Stimulated activated CD4-positive, alpha-beta T cell treated with anti-CD3 and anti-CD28 coated beads, Interleukin-4, amount 100 ng/mL, for 4 hours (primary cell): ENCODE measurements at places on chromosomes 11 and 22.
A peak's percentile ranks its signal among the peaks of the same experiment; 100 is the strongest.

- no peak for DNase-seq
Measured at GRCh38 chr11:68541116-68541515, 80.6 kb downstream of the PPP6R3 start.

- DNase-seq, result no peak
Measured at GRCh38 chr11:58133309-58134076, 8.2 kb upstream of the OR9I1 start.

DNA sequence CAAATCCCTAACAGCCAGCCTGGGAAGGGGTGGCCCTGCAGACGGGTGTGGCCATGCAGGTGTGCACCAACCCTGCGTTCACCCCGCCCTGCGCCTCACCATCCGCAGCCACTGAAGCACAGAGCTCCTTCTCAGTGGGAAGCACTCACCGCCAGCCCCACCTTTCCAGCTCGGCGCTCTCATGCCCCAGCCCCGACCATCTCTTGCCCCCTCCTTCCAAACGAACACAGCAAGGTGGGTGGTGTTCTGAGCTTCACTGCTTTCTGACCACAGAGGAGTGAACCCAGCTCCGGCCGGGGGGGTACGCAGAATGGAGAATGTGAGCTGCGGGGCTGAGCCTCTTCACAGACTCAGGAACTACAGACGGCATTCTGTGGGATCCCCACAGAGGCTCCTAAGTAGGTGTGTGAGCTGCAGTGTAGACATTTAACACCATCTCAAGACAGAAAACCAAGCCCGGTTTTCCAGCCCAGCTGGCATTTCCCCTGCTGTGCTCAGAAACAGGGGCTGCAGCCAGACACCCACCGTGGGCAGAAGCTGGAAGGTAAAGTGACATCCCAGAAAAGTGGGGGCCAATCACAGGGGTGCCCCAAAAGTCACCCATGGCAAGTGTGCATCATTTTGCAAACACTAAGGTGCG, 88.4 kb upstream of the RTL6 start:
- no peak for DNase-seq

DNA sequence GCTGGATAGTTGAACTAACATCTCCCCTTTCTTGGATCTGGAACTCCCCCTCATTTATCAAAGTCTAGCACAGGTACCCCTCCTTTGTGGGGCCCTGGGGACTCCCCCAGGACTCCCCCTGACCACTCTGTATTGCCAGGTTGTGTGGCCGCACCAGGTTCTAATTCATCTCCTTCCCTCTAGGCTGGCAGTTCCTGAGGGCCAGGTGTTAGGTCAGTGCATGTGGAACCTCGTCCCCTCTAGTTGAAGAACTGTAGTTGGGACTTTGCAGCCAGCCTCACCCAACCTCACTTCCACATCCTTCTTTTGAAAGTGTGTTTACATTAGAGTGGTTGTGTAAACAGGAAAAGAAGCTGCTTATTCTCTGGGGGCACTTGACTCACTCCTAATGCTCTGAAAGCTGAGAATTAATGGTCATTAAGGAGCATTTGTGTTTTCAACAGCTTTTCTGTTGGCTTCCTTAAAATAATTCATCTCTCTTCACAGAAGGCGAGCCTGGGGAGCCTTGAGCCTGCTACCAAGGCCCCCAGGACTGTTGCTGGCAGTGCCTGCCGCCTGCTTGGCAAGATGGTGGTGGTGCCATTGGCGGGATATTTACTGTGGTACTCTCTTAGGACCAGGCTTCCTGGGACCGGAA, 11.8 kb downstream of the UPB1 start:
- no peak for DNase-seq

DNA sequence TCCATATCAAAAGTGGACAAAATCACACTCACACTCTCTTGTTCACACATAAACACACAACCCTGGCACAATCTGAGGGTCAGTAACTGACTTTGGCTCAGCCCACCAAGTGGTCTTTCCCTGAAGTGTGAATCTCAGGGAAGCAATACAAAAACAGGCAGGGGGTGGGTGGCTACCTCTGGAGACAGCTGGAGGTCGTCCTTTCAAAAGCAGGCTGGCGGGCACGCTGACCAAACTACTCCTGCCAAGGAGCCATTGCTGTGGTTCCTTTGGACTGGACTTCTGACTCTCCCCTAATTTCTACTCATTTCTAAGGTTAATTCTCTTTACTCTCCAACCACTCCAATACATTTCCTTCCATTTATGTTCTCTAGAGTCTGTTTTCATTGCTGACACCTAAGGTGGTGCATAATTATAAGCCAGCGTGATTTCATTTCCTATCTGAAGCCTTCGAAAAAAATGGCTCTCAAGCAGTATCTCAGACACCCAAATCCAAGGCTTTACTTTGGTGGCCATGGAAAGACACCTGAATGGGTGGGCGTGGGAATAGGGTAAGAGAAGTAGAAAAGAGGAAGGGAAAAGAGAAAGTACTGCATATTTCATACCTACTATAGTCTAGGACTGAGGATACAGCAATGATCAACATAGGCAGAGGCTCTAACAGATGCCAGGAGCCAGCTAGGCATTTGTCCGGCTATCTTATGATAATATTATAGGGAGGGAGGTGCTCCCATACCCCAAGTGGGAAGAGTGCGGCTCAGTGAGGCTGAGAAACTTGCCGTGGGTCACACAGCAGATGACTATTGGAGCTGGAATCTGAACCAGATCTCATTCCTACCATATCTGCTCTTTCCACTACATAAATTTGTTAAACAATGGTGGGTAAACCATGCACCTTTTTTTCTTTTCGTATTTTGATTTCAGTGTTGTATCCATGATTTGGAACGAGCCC, 22.0 kb downstream of the FZD4 start:
- DNase-seq, result no peak

GRCh38 chr11:86124251-86125233, 55.7 kb upstream of the PICALM start:
- DNase-seq, result no peak

GRCh38 chr11:72600557-72600956, 73.7 kb downstream of the PDE2A start:
- DNase-seq, result no peak

GRCh38 chr11:1875093-1875850, 16.4 kb downstream of the PRR33 start:
- DNase-seq, result no peak

GRCh38 chr11:20311444-20311843, 52.1 kb upstream of the HTATIP2 start:
- DNase-seq, result no peak

GRCh38 chr11:91871791-91872190, 352.8 kb upstream of the FAT3 start:
- no peak for DNase-seq

- no peak for DNase-seq
Measured at GRCh38 chr11:101583251-101584128, at the start of gene TRPC6. TRPC6 (minus strand) TSS chr11:101584007; CDS start chr11:101583503, 504 bp downstream.

DNA sequence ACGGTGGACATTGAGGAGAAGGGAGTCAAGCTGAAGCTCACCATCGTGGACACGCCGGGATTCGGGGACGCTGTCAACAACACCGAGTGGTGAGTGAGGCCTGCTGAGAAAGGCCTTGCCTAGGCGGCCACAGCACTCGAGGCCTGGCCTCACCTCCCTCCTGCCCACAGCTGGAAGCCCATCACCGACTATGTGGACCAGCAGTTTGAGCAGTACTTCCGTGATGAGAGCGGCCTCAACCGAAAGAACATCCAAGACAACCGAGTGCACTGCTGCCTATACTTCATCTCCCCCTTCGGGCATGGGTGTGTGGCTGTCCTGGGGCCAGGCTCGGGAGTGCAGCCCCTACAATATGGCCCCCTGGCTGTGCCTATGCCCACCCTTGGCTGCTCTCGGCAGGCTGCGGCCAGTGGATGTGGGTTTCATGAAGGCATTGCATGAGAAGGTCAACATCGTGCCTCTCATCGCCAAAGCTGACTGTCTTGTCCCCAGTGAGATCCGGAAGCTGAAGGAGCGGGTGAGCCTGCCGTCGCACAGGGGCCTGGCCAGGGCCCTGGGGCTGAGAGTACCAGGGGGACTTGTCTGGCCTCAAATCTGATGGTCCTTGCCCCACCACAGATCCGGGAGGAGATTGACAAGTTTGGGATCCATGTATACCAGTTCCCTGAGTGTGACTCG, 3.0 kb upstream of the GP1BB start:
- DNase-seq, result no peak

- peak; percentile 27 for DNase-seq
Measured at GRCh38 chr11:125062931-125063428, at the start of gene SLC37A2. SLC37A2 (plus strand) TSS chr11:125063305; CDS start chr11:125063368, 63 bp downstream.

DNA sequence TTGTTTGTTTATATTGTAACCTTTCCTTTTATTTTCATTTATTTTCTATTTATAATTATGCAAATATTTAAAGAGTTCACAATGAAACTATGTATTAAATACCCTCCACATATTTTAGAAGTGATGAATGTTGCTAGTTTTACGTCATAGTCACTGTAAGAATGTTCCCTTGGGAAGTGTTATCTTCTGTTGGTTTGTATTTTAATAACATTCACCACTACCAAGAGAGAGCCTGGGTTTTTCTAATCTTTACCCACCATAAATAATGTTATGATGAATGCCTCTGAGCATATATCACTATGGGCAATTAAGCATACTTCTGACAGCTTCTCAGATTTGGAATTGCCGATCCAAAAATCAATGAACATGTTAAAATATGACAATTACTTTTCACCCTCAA, 80.7 kb downstream of the GGT1 start:
- no peak for DNase-seq

GRCh38 chr22:37018815-37019308, 385 bp downstream of the TST start:
- no peak for DNase-seq

- no peak for DNase-seq
Measured at GRCh38 chr11:10561947-10562346, 6.5 kb downstream of the LYVE1 start.

DNA sequence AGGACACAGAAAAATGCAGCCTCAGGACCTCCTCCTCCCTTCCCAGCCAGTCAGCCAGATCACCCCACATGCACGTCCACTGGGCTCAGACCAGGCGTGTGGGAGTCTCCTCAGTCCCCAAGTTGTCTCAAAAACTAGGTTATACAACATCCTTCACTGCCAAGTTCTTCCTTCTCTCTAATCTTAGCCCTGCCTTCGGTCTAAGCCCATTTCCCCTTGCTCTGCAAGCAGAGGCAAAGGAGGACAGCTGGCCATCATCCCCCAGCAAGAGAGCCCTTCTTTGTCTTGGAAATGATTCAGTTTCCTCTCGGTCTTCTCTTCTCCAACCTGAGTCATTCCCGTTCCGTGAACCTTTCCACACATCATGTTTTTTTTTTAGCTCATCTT, 14.0 kb upstream of the NRGN start:
- no peak for DNase-seq

DNA sequence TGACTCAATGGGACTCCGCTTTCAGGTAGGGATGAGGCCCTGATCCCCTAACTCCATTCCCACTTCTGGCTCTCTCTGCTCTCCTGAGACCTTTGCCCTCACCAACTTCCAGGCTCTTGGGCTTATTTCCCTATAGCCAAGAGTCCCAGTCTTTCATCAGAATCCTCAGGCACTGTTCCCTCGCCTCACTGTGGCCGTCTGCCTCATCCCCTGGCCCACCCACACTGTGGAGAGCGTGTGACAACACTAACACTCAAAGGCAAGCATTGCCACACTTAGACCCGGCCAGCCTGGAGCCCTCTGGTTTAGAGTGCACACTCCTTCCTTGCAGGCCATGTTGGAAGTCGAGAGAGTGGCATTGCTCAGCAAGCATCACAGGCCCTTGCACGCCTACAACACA, 27.0 kb downstream of the SERPINH1 start:
- no peak for DNase-seq

GRCh38 chr22:26513838-26514237, 1.6 kb upstream of the TFIP11 start:
- no peak for DNase-seq

- DNase-seq, result no peak
Measured at GRCh38 chr11:12386309-12386708, 8.9 kb downstream of the PARVA start.

DNA sequence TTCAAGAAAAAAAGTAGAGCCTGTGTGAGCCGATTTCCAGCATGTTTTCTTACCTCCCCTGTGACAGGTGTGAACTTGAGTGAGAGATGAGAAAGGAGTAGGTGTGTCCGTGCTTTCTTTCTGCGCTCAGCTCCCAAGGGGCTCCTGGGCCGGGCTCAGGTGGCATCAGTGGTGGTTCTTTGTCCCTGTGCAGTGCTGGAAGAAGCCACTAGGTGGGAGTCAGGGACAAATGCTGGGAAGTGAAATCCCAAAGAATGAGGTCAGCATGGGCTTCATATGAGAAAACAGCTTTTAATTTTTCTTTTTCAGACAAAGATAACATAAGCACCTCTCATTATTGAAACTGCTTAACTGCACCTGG, 57.8 kb downstream of the PPFIBP2 start:
- no peak for DNase-seq

GRCh38 chr11:22602504-22602903, 23.1 kb downstream of the FANCF start:
- no peak for DNase-seq

DNA sequence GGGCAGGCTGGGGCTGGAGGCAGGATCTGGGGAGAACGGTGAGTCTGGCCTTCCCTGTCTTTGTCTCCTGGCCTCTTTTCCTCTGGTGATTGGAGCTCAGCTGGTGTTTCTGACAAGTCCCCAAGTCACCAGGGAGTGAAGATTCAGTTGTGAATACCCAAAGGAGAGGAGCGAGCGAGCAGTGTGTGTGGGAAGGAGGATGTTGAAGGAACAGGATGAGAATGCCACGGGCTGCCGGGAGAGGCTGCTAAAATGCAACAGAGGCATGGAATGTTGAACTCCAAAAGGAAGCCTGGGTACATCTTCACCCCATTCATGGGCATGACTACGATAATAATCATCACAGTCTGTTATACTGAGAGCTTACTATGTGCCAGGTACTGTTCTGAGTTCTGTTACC, 163.3 kb downstream of the CEP164 start:
- DNase-seq, result no peak

DNA sequence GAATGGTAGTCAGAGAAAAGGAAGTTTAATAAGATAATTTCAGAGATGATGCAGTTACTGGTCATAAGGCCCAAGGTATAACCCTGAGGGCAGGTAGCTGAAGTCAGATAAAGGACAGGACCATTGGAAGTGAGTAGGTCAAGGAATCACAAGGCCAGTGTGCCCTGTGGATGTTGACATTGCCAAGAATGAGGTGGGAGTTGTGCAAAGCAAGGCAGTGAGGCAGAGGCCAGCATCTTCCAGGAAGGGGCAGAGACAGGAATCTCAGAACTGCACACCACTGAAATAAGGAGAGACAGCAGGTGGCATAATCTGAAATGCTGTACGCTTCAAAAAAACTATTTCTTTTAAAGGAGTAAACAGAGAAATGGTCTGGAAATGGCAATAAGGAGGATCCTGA, 61.4 kb downstream of the ABTB2 start:
- DNase-seq, result no peak

DNA sequence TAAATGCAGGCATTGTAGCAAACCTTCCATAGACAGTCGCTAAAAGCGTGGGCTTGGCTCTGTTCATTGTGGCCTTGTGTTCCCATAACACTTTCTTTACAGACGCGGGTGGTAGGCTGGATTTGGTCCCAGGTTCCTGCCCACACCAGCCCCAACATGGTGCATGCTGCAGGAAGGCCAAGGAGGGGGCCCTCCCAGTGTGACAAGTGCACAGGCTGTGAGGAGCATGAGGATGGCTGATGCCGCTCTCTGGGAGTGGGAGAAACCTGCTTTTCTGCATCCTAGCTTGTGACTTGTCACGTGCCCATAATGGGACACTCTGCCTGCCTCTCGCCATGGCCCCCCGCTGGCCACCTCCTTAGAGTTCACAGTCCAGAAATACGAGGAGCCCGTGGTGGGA, 161.8 kb upstream of the B3GAT1 start:
- no peak for DNase-seq

- no peak for DNase-seq
Measured at GRCh38 chr11:127028648-127029047, 28.1 kb upstream of the KIRREL3 start.
